ENCODE measurements at places on chromosomes 7 and 10. TPM values are rescaled to one million over a fixed set of nuclear protein-coding genes. Genes with fewer than 3 reads are reported as not detected.

GRCh38 chr10:27525819-27526218, 21.7 kb downstream of the RAB18 start:
- DNase-seq = no peak

DNA sequence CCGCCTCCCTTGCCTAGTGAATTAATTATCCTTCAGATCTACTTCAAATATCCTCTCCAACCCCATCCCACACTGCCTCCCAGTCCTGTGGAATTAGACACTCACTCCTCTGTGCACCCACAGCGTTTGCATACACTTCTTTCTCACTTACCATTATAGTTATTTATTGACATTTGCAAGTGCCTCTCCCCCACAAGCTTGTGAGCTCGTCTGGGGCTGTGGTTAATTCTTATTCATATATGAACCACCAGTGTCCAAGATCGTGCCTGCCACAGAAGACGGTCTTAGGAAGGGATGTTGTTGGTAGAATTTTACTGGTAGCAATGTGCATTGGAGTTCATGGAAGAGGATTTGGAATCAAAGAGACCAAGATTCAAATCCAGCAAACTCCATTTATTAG, 68.1 kb upstream of the AOAH start:
- DNase-seq = no peak

The RAB19 gene
- total RNA-seq = not detected

GRCh38 chr7:140039066-140039465, 23.7 kb downstream of the PARP12 start:
- DNase-seq = no peak

The OR13A1 gene
- total RNA-seq = not detected

DNA sequence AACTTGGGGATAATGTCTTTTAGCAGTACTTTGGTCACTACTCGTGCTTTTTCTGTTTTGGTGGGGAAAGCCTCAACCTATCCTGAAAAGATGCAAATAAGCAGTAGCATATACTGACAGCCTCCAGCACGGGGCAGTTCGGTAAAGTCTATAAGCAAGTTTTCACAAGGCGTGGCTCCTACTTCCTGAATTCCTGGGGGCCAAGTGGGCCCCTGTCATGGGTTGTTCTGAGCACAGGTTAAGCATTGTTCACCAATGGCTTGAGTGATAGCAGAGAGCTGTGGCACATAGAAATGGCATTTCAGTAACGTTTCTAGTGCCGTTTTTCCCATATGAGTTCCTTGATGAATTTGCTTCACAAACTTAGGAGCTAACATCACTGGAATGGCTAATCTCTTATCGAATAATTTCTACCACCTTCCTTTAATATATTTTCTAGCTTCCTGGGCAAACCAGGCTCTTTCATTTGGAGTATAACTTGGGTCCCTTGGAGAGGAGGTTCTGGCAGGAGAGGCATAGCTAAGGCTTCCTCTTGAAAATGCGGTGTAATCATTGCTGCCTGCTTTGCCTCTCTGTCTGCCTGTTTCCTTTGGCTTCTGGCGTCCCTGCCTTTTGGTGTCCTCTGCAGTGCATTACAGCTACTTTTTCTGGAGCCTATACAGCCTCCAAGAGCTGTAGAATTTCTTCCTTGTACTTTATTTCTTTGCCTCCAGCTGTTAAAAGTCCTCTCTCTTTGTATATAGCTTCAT, 11.7 kb upstream of the ZNF239 start:
- DNase-seq = no peak

DNA sequence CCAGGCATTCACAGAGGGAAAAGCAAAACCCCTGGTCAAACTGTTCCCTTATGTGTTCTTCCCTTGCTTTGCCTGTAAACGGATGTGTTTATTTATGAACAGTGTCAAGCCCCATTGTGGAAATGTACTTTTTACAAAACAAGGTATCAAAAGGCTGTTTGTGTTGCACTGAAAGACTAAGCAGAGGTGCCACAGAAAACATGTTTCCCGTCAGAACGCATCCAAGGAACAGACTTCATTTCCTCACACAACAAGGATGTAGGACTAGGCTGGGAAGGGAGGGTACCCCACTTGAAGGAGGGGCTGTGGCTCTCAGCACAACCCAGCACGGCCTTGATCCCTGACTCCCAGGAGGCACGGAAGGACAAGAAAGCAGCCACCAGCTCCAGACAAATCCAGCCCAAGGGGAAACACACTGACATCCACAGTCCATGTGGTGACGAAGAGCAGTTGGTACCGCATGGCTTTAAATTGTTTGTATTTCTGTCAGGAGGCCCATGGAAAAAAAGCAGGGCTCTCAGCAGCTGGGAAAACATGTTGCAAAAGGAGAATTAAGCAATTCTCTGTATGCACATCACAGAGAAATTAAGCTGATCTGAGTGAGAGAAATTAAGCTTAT, 85.6 kb downstream of the RNF216 start:
- peak; percentile 65 for DNase-seq

- DNase-seq = no peak
Measured at GRCh38 chr10:28730031-28730778, 52.9 kb downstream of the BAMBI start.

GRCh38 chr10:124728071-124728829, 15.9 kb downstream of the FAM53B start:
- DNase-seq = no peak

The TPK1 gene
- 2.9 TPM for total RNA-seq

DNA sequence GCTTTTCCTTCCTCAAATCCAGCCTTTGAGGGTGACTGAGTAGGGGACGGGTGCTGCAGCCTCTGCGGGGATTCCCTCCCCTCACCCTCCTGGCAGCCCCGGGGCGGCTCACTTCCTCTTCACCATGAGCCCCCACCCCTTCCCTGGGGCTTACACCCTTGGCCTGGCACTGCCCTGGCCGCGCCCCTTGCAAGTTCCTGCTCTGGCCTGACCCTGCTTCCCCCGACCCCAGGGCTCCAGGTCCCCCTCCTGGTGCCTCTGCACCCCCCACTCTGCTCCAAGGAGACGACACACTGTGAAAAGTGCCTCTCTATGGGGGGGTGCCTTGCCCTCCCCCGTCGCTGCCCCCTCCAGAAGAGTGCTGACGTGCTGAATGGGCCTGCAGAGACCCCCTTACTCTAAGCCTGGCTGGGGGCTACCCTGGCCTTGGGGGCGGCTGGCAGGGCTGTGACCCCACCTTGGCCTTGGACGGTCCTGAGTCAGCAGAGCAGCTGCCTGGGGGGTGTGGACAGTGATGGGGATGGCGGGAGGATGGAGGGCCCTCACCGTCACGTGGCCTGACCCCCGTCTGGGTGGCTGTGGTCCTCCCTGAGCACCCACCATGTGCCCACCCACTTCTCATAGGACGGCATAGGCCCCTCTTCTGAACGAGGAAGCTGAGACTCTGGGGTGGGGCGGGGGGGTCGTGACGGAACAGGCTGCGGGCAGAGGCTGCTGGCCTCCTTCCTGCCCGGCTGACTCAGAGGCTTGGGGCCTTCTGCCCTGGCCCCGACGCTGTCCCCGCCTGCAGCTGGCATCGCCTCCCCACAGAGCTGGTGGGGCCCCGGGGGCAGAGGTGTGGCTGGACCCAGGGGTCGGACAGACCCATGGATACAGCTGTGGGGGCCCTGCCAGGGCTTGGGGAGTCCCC, 9.8 kb downstream of the LFNG start:
- peak; percentile 89 for DNase-seq

- no peak for DNase-seq
Measured at GRCh38 chr7:51645702-51646298, 329.2 kb upstream of the COBL start.

The HDAC9 gene
- total RNA-seq = 22.8 TPM

DNA sequence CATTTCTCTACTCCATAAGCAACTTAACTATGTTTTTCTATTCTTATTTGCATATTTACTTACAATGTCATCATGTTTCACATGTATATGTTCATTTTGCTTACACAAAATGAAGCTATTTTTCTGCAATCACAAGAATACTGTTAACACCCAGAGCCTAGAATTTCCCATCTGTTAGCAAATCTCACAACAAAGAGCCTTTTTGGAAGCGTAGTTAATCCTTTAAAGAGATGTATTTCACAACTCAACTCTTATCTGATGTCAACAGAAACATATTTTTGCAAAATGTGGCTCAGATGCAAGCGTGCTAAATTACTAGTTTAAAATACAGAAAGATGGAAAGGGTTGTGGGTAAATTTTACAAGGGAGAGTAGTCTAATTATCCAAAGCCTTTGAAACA, 110.6 kb upstream of the COL1A2 start:
- DNase-seq = no peak

The USP6NL gene
- total RNA-seq = 5.2 TPM

- DNase-seq = no peak
Measured at GRCh38 chr7:41996381-41997035, 240.5 kb downstream of the GLI3 start.

DNA sequence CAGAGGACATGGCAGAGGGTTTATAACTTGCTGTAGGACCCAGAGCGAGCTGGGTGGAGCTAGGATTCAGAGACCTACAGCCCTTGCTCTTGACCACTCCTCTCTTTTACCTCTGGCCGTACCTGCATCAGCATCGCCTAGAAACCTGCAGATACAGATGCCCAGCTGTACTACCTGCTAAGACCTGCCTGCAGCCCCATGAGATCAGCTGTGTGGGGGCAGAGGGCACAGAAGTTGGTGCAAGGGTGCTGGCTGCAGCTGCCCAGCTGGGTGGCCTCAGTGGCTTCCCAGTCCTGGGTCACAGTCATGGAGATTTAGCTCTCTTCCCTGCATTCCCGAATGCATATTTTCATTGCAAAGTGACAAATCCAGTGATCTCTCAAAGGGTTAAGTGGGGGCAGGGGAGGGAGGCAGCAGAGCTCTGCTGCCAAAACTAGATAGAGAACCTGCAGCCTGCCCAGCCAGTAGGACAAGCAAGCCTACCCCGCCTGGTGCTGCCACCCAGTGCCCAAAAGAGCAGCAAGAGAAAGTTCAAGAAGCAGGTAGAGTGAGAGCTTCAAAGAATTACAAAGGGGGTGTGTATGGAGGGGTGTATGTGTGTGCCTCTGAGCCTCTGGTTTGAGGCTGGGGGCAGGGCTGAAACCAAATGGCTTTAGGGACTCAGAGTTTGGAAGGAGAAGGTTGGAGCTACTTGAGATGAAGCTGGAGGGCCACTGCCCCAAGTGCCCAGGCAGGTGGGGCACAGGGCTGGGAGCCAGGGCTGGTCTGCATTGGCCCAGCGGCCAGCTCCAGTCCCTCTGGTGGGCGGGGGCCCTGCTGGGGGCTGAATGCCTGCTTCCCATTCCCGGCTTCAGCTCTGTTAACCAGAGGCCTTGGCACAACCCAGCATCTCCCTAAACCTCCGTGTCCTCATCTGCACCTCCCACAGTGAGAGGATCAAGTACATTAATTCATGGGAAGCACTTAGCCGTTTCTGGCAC, 6.9 kb downstream of the FAM241B start:
- DNase-seq = no peak

DNA sequence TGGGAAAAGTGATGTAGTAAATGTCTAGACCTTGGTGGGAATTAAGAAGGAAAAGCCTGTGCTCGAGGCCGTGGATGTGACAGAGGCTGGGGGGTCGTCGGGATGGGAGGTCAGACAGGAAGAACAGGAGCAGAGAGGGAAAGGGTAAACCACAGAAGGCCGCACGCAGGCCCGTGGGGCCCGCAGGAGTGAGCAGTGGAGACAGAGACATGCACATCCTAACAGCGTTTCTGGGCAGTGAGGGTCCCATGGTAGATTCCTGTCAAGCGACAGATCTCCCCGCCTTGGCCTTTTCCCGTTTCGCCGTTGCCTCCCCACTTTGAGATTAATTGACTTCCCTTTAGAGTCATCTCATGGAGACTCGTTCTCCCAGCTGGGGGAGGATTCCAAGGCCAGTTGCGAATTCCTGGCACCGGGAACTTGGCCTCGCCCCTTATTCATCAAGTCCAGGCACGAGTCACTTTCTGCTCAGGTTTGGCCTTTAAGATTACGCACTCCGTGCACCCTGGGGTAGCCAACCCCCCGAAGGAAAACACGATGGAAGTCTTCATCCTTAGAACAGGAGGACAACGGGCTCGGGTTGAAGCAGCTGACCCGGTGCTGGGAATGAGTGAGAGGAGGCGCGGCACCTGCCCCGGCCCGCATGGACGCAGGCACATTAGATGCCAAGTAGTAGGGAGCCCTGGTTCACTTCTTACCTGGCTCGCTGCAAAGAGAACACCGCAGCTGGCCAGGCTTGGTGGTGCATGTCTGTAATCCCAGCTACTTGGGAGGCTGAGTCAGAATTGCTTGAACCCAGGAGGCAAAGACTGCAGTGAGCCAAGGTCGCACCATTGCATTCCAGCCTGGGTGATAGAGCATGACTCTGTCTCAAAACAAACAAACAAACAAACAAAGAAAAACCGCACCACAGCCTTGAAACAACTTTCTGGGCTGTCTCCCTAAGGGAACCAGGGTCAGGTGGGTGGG, 315.2 kb upstream of the SHH start:
- DNase-seq = no peak

All from Right ventricle myocardium superior (tissue), 1 donor.